Activated T-cell treated with anti-CD3 and anti-CD28 coated beads, Interleukin-2, amount 50 U/mL, for 1 hour (primary cell): ENCODE measurements at places on chromosomes 7 and 10.

- DNase-seq, result no peak
These were observed 74.7 kb downstream of the MKI67 start for GRCh38 chr10:128051548-128051947.

DNA sequence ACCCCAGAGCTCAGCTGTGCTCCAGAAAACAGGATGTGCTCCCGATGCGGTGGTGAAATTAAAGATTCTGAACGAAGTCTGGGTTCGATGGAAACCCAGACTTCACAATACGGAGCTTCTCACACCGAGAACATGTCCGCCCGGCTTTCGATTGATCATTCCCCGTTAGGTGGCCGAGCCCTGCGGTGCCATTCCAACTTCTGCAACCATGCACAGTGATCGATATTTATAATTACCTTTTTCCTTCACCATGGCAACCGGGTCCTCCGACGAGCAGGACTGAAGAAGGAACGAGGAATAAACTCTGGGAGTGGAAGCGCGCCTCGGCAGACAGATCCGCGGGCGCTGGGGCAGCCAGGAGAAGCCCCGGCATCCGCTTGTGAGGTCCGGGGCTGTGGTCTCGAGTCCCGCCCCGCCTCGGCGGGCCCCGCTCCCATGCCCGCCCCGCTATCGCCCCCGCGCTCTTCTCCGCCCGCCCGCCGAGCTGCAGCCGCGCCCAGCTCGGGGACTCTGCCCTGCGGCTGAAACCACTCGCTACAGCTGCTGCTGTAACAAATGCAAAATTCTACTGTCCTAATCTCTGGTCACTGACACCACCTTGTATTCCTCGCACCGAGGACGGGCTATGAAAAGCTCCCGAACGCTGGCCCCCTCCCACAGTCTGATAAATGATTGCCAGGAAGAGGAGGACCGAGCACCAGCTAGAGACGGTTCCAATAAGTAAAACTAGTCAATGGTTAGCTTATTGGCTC is 26.2 kb downstream of the ABLIM1 start:
- DNase-seq, result peak; percentile 37

DNA sequence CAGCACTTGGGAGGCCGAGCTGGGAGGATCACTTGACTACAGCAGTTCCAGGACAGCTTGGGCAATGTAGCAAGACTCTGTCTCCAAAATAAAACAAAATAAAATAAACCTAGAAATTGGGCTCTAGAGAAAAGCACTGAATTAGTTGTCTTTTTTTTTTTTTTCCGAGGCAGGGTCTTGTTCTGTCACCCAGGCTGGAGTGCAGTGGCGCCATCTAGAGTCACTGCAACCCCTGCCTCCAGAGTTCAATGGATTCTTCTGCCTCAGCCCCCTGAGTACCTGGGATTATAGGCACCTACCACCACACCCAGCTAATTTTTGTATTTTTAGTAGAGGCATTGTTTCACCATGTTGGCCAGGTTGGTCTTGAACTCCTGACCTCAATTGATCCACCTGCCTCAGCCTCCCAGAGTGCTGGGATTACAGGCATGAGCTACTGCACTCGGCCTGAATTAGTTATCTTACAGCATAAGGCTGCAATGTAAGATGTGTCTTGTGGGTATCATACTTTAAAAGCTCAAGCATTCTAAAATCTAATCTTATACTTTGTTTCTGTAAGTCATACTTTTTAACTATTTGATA is 12.8 kb downstream of the MEIG1 start:
- peak; percentile 64 for DNase-seq

DNA sequence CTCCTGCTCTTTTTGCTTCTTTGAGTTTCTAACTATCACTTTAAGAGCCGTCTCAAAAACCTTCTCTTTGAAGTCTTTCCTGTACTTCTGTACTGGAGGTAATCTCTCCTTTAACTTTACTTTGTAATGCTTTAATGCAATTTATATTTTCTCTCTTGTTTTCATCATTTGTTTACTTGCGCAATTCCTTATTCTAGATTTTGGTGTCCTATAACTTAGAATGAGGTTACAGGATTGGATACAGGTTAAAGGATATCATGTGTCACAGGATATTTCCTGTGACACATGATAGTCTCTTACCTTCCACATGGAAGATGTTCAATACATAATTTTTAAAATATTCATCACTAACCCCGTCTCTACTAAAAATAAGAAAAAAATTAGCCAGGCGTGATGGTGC is 42.4 kb upstream of the CPN1 start:
- DNase-seq, result no peak

- DNase-seq, result no peak
These were observed 27.8 kb upstream of the NUB1 start for GRCh38 chr7:151313857-151314256.

GRCh38 chr7:149882248-149883047 is 8.7 kb downstream of the ATP6V0E2 start:
- DNase-seq, result no peak

DNA sequence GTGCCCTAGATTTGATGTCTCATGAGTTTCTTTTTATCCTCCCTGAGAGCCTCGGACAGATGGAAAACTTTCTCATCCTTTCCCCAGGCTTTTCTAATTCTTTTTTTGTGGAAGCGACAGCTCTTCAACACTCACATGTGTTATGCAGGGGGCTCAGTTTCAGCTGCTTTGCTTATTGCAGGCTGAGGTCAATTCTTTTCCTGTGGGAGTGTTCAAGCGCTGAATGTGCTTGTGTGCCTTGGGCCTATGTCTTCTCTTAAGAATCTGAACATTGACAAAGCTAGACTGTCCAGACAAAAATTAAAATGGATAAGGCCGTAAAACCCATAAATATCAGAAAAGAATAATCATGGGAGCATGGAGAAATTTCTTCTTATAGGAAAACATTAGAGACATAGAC is 125.2 kb upstream of the STEAP4 start:
- no peak for DNase-seq

DNA sequence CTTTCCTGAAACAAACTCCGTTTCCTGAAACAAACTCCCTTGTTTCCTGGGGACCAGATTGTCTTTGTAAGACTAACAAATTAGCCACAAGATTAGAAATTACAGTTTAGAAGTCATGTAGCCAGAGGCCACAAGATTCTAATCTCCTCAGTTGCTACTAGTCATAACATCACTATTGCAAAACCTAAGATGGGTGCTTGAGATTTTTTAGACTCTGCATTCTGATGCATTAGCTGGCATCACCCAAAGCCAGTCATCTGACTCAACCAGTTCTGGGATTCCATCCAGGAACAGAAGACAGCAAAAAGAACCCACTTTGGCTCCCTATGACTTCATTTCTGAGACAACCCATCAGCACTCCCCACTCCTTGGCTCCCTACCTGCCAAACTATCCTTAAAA is 367.9 kb upstream of the MBL2 start:
- no peak for DNase-seq

- no peak for DNase-seq
These were observed 234.3 kb upstream of the IGFBP3 start for GRCh38 chr7:46155367-46155766.

- DNase-seq, result no peak
These were observed 35.9 kb downstream of the FZD1 start for GRCh38 chr7:91299952-91300775.

GRCh38 chr7:24812305-24812945 is 55.2 kb upstream of the GSDME start:
- peak; percentile 50 for DNase-seq

DNA sequence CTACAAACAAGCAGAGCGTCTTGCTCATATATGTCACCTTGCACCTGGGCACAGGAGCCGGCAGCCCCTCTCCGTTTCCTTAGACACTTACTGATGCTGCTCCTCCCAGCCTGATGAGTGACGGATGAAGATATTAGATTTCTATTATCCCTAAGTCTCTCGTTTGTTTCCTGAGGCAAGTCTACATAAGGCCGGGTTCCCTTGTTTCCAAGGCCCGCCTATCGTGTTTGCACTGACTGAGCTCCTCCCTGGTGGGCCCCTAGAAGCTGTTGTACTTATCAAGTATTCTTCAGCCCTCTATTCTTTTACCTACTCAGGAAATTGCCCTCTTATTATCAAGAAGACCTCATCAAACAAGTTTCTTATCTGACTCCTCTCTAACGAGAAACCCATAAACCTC is 18.5 kb downstream of the SH3PXD2A start:
- no peak for DNase-seq

DNA sequence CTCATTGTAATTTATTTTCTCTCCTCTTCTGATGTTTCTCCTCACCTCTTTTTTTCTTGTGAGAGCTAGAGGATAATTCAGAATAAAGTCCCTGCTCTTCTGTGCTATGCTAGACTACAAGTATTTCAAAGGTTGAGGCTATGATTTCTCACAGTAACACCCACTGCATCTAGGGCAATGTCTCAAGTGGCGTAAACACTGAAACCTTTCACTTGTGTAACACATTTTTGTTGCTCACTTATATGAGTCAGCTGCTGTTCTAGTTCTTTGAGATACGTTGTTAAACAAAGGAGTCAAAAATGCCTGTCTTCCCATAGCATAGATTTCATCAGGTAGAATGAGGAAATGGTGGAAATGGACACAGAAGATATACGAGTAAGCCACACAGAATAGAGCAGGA is 305.1 kb upstream of the PITRM1 start:
- DNase-seq, result no peak

DNA sequence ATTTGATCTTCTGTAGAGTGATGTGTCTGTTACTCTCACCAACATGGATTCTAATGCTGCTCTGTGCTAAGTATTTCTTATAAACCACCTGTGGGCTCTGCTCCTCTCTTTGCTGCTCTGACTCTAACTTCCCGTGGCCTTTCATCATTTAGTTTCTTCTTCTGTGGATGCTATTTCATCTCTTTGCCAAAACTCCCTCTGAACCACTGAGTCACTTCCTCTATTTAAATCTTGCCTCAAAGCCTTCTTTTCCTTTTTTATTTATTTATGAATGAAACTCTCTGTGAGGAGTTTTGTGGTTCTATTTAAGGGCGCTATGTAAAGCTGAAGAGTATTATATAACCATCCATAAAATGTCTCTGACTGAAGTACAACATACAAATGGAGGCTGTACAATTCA is 538.5 kb downstream of the SUGCT start:
- DNase-seq, result no peak

- no peak for DNase-seq
These were observed 75.7 kb downstream of the RNLS start for GRCh38 chr10:88507404-88507803.

DNA sequence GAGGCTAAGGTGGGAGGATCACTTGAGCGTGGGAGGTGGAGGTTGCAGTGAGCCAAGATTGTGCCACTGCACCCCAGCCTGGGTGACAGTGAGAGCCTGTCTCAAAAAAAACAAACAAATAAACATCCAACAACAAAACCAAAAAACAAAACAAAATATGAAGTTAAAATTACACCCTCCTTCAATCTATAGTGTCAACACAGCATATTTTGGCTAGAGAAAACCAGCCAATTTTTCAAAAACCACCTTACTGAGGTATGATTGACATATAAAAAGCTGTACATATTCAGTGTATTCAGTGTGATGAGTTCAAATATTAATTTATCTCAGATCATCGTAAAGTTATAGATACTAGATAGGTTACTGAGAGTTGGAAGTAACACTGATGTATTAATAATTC is 102.4 kb downstream of the ICA1 start:
- DNase-seq, result no peak

DNA sequence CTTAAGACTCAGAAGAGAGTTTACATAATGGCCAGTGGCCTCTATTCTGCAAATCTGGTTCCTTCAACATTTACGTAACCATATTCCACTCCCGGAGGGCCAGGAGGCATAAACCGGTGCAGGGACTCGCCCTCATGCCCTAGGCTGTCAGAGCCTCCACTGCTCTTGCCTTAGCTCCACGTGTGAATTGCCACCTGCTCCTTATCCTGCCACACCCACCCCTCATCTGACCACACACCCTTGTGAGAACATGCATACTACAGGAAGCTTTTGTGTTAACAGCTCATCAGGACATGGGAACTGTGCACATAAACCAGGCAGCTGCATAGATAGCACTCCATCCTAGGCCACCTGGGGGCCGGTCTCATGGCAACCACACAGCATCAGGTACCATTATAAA is 146.7 kb upstream of the PFKP start:
- no peak for DNase-seq

GRCh38 chr10:63093227-63093626 is 39.9 kb upstream of the NRBF2 start:
- DNase-seq, result no peak

GRCh38 chr10:18400201-18400905 is 251.0 kb downstream of the NSUN6 start:
- DNase-seq, result no peak

DNA sequence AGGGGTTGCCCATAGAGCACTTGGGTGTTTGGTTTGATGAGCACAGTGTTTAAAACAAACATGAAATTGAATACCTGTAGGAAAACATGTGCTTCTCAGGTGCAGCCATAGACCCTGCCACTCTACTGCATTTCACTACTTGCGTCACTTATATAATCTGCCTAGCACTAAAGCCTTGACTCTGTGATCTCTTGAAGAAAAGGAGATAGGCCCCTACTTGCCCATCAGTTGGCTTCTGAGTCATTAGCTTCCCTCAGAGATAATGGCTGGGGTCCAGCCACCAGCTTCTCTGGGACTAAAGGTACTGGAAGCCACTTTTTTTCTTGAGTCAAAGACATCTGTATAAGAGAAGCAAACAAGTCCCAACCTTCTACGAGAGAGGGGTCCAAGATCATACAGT is 45.9 kb upstream of the BTRC start:
- DNase-seq, result no peak

DNA sequence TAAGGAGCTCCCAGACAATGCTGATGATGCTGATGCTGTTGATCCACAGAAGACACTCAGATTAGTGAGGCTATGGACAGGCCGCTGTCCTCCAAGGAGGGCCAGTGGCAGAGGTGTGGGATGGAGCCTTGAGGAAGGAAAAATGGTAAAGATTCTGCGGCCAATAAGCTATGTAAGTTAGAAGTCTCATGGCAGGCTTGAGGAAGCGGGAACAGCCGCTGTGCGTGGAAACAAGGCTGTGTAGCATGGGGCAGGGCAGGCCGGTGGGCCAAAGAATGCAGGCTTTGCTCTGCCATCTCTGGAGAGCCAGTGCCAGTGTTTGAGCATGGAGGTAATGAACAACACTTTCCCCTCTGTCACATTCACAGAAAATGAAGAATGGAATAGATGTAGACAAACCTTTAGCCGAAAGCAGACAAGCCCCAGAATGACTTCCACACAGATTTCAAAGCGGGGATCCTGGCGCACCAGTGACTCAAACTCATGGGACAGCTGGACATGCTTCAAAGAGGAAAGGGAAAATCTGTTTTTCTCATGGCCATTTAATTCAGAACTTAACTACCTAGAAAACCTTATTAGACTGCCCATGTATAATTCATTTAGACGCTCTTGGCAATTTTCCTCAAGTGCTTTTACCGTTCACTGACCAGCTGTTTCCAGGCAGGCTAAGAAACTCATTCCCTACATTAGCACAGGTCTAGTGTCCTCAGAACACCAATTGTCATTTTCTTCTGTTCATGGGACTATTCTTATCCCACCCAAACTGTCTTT is 16.9 kb upstream of the FIGNL1 start:
- DNase-seq, result no peak

- no peak for DNase-seq
These were observed 3.2 kb upstream of the IL2RA start for GRCh38 chr10:6065406-6065805.

DNA sequence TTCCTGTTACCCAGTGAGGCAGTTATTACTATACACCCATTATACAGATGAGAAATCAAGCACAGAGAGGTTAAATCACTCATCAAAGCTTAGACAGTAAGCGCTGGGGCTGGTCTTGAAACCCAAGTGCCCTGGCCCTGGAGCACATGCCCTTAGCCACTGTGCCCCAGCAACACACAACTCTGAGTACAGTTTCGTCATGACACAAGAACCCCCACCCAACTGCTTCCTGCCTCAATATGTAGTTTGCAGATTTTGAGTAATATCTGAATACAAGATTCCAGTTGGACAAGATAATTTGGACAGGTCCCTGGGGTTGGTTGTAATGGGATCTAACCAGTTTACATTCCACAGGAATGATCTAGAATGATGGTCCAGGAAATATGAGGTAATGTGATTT is 62.8 kb downstream of the SH3PXD2A start:
- no peak for DNase-seq
